Naive B cell (primary cell): ENCODE measurements at places on chromosomes 16 and 17. TPM values are rescaled to one million over a fixed set of nuclear protein-coding genes. Genes with fewer than 3 reads are reported as not detected.

Gene PLEKHH3
- polyA plus RNA-seq: not detected

Gene LPO
- not detected for polyA plus RNA-seq

Gene P2RX5
- polyA plus RNA-seq: 672 TPM

Gene TPSD1
- not detected for polyA plus RNA-seq

Gene ZNF646
- polyA plus RNA-seq: 3.6 TPM

Gene HOXB1
- polyA plus RNA-seq: not detected

Gene BICDL2
- not detected for polyA plus RNA-seq

Gene TBC1D3I
- not detected for polyA plus RNA-seq

Gene CIAO2B
- polyA plus RNA-seq: 101 TPM

Gene ST6GALNAC1
- not detected for polyA plus RNA-seq

Gene NEK8
- 20.0 TPM for polyA plus RNA-seq
